GM12892 (cell line): ENCODE measurements at places on chromosomes 16 and 17.

GRCh38 chr17:29570521-29570920, 2.0 kb downstream of the TP53I13 start:
- DNase-seq = no peak

GRCh38 chr16:78957317-78958100, 643.0 kb downstream of the MAF start:
- DNase-seq = no peak

- DNase-seq = no peak
Observed at GRCh38 chr16:10619271-10619849, 39.0 kb upstream of the EMP2 start.

DNA sequence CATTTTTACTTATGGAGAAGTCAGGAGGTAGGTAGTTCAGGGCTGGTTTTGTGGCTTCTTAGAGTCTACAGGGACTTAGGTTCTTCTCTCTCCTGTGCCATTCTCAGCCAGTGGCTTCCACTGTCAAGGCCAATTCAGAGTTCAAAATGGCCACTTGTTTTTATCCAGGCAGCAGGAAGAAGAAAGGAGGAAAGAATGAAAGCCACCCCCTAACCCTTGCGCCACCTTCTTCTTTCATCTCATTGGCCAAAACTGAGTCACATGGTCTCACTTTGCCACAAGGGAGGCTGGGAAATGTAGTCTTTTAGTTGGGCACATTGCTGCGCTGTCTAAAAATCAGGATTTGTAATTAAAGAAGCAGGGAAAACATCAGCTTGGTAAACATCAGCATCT, 60.8 kb upstream of the MED9 start:
- no peak for DNase-seq

DNA sequence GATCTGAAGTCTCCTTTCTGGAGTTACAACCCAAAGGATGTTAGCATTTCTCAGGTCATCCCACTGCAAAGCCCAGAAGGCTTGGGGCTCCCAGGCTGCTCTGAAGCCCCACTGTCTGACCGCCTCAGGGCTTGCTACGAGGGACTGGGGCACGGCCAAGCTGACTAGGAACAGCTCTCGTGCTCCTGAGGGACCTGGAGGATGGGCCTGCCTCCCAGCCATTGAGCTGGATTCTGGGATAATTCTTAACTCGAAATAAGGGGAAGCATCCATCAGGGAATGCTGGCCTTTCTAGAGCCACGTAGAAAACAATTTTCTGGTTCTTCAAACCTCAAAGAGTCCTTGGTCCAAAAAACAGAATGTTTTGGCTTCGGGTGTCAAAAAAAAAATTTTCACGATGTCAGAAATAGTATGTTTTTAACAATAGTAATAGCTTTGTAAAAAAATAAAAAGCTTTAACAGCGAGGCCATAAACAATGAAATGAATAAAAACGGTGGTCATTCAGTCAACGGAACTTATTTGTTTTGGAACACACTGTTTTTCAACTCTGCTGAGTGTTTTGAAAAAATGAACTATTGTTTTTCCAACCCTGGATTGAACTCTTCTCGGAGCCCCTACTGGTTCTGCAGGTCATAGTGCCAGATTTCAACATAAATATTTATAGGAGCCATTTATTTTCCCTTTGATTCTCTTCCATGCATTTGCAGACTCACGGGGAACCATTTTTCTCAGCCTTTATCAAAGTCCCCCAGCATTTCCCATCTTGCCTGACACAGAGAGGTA, 16.4 kb upstream of the HERPUD1 start:
- no peak for DNase-seq

GRCh38 chr17:76810956-76811355, 57.2 kb upstream of the MGAT5B start:
- no peak for DNase-seq

DNA sequence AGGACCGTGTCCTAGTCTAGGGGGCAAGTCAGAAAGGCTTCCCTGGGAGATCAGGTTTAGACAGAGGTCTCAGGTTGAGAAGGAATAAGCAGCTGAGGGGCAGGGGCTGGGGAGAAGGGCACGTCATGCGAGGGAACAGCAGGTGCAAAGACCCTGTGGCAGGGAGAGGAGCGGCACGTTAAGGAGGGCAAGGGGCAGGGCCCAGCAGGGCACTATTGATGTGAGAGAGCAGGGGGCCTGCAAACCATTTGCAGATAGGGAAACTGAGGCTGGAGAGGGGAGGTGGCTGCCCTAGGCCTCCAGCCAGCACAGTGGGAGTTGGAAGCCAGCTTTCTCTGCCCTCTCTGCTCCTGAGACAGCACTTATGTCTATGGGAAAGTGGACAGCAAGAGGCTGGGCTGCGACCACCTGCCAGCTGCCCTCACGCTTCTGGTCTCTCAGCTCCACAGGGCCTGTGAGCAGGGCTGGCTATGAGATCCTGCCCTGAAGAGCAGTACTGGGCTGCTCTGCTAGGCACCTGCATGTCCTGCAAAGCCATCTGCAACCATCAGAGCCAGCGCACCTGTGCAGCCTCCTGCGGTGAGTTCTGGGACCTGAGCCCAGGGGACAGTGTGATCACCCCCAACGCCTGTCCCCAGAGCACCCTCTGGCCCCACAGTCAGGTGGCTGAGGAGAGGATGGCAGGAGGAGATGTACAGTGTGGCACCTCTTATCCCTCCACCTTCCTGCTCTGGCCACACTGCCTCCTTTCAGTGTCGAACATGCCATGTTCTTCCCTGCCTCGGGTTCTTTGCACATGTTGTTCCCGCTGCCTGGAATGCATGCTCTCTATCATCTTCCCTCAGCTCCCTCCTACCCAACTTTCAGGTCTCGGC, 61.5 kb downstream of the USP22 start:
- DNase-seq = no peak

GRCh38 chr17:40896916-40897455, 11.9 kb upstream of the KRT20 start:
- DNase-seq = no peak

DNA sequence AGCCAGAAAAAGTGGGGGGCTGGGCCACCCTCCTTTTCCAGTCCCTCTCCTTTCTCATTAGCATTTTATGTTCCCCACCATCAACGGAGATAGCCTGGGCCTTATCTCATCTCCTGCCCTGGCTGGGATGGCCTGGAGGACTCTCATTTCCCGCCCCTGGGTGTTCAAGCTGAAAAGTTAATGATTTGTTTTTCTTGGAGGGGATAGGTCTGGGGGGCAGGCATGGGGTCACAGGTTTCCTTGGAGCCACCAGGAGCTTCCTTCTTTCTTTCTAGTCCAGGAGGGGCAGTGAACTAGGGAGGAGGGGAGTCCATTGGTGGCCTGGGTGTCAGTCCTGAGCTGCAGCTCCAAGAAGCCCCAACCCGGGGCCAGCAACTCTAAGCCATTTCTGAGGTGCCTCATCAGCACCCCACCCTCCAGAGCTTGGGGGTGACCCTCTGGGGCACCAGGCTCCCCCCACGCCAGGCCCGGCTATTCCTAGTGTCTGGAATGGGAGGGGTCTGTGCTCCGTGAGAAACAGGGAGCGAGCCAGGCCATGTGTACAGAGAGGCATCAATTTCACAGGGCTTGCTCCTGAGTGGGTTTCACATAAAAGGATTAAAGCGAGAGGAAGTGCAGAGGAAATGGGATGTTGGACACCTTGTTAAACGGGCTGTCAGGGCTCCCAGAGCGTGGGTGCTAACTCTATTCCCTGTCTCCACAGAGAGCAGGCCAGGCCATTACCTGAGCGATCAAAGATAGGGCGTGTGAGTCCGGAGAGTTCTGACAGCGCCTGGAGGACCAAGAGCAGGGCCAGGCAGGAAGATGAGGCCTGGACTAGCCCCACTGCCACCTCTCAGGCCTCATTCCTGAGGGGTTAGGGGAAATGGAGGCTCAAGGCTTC, 90.6 kb upstream of the LHX1 start:
- DNase-seq = no peak

DNA sequence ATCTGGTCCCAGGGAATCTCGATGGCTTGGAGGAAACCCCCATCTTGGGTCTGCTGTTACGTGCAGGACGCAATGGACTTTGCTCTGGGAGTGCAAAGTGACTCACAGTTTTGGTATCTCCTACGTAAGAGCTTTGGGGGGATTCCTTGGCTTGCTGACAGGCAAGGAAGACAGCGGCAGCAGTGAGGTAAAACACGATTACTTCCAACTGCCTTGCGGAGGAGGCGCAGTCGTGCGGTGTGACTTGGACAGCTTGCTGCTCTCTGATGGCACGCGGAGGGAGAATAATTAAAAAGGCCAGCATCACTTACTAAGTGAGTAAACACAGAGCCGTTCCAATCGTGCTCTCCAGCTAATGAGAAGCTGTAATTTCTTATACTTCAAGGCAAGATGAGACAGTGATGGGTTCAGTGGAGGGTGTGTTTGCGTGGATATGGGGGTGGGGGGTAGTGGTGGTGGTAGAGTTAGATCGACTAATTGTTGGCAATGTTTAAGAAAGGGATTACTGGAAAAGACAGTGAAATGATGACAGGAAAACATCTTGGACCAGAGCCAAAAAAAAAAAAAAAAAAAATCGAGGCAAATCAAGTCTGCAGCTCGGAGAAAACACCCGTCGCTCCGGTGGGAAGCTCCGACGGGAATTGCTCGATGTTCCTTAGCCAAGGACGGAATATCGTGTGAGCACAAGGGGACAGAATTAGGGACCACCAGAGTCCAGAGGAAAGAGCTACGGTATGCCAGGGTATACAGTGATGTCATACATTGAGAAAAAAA, 184.8 kb upstream of the ZFHX3 start:
- no peak for DNase-seq

GRCh38 chr17:76501827-76502307, 644 bp upstream of the RHBDF2 start:
- DNase-seq = no peak

GRCh38 chr17:3905017-3905520, 11.2 kb downstream of the P2RX1 start:
- DNase-seq = no peak

DNA sequence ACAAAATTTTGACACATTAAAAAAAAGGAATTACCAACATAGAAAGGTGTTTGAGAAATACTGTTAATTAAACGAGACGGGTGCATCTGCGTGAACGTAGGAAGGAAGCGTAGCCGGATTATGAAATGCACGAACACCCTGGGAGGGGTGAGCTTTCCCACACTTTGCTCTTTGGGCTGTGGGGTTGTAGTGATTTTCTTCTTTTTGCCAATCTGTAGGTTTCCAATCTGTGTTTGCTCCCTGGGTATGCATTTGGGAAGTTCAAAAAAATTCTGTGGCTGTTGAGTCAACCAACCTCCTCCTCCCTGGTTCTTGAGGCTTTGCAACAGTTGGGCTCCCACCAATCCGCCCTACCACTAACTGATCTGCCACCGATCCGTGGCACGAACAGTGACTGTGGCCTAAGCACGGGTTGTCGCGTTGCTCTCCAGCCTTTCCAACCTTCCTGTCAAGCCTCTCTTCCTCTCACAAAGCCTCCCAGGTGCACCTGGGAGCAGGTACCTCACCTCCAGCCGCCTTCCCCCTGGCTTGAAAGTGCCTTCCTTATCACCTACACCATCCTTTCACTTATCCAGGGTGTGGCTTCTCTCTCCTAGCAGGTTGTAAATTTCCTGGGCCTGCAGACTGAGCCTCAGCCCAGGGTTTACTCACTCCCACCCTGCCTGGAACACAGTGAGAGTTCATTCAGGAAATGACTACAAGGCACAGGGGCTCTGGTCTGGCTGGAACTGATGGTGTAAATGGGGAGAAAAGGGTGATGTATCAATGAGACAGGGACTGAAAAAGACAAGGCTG, 16.6 kb downstream of the RTN4RL1 start:
- no peak for DNase-seq

DNA sequence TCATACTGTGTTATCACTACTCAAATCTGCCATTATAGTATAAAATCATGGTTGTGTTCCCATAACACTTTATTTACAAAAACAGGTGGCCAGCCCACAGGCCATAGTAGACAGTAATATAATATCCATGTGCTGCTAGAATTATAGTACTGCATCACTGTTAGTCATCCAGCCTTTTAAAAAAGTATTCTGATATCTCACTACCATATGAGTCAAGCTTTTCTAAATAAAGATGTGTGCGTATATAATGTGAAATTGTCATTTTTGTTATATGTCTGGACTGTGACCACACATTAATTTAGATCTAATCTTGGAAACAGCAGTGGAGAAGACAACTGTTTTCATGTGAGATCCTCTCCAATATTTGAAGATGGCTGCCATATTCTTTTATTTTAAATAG, 1049.1 kb upstream of the GOT2 start:
- no peak for DNase-seq

DNA sequence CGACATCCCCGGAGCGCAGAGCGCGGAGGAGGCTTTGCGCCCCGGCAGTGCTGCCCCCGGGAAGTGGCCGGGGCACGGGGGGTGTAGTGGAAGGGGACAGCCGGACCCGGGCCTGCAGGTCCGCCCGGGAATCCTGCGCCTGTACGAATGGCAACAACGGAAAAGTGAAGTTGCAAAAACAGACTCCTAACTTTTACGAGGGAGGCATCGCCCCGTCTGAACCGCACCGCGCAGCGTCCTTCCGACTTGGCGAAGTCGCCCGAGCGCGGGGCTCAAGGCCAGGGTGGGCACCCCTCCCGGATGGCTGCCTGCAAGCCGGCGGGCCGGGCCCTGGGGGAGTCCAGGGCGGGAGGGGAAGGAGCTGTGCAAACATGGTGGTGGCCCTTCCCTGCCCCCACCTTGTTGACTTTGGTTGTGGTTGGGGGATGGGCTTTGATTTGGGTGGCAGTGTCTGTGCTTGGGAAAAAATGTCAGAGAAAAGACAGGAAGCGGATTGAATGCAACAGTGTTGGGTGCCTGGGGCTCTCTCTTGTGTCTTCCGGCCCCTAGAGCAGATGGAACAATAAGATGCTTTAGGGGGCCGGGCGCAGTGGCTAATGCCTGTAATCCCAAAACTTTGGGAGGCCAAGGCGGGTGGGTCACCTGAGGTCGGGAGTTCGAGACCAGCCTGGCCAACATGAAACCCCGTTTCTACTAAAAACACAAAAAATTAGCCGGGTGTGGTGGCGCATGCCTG, 675 bp downstream of the RNF213 start:
- DNase-seq = no peak

DNA sequence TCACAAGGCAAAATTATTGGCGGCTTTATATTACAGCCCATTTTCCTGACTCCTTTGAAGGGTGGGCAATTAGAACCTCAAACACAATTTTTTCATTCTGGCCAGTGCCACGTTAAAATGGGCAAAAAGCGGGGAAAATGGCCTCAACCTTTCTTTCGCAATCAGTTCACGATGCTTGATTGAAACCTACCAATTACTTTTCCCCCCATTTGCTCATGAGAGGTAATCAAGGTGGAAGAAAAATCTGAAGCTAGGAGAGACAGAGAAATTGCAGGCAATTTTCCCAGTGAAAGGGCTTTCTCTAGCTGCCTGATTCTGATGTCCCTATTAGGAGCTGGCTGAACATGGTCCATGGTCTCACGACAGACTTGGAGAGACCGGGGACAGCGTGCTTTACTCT, 215.1 kb downstream of the SLC39A11 start:
- DNase-seq = no peak
